Effector CD4-positive, alpha-beta T cell (primary cell): ENCODE measurements at places on chromosomes 1 and 21.

DNA sequence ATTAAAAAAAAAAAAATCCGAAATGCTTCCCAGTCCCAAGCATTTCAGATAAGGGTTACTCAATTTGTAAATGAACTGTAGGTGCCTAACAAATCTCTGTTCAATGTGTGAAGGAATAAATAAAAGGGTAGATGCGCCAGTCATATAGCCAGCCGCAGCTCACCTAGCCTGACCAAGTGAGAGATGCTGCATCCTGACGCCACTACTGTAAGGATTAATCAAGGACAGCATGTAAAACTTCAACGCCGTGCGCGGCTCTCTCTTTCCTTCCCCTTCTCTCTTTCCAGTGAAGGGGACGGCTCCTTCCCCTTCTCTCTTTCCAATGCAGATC, 441 bp downstream of the PPT1 start:
- no peak for DNase-seq

DNA sequence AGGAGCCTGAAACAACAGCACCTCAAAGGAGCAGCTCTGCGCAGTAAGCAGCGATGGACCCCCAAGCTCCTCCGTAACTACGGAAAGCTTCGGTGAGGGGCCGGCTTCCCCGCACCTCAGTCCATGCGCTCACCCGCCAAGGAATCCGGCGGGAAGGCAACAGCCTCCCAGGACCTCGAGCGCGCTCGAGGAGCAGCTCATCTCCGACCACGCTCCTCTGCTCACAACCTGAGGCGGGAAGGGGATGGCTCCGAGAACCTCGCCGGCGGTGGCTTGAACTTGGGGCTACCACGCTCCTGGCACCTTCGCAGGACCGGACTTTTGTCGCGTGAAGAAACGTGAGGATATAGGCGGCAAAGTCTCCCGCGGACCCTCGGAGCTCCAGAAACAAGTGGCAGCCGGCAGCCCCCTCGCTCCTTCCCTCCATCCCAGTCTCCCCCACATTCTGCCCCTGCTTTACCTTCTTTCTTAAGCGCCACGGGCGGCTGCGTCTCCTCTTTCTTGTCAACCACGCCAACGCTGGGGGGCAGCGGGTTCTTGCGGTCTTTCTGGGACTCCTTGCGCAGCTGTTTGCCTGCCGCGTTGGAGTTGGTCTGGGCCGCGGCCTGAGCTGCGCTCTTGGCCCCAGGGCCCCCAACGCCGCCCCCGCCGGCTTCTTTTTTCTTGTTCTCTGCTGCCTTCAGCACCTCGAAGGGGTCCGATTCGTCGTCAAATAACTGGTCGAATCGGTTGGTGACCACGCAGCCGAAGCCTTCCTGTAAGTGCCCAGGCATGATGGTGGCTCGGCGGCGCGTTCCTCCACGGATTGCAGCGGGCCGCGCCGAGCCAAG, 459 bp downstream of the SERBP1 start:
- DNase-seq, result peak; percentile 12

DNA sequence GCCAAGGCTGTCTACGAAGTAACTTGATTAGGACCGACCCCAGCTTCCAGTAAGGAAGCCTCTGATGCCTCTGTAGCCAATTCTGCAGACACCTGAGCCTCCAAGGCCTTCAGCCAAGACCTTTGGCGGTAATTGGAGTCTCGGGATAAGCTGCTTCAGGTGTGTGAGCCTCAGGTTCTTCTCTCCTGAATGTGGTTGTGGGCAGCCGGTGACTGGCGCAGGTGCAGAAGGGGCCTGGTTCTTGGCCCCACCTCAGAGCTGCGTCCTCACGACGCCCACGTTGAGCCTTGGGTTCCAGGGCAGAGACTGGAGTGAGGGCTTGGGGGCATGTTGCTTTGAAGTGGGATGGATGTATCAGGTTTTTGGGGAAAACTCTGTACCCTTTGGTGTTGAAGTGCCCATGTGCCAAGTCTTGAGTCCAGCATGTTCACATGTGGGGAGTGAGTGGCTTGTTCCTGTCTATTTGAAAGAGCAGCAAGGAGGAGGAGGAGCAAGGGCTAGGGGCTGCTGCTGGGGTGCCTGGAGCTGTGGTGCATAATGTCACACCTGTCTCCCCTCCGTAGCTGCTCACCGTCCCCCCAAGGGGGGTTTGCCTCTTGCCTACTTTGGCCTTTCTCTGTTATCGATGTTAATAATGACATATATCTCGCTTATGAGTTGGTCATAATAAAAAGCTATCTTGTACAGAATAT, 1.4 kb downstream of the PSEN2 start:
- DNase-seq, result no peak

DNA sequence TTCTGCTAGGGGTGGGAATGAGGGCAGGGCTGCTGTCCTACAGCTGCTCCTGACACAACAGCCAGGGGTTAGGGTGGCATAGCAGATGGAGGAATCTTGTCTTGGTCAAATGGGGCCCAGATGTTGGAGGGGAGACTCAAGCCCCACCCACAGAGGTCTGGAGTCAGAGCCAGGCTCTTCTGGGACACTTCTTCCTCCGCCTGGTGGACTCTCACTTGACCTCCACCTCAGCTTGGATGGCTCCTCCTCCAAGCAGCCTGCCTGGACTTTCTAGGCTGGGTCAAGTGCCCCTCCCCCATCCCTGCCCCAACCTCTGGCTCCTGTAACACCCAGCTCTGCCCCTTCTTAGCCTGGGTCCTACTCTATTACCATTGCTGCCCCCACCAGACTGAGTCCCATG, 35.5 kb downstream of the EPHA2 start:
- no peak for DNase-seq
